ENCODE measurements at places on chromosomes 12 and 14.

DNA sequence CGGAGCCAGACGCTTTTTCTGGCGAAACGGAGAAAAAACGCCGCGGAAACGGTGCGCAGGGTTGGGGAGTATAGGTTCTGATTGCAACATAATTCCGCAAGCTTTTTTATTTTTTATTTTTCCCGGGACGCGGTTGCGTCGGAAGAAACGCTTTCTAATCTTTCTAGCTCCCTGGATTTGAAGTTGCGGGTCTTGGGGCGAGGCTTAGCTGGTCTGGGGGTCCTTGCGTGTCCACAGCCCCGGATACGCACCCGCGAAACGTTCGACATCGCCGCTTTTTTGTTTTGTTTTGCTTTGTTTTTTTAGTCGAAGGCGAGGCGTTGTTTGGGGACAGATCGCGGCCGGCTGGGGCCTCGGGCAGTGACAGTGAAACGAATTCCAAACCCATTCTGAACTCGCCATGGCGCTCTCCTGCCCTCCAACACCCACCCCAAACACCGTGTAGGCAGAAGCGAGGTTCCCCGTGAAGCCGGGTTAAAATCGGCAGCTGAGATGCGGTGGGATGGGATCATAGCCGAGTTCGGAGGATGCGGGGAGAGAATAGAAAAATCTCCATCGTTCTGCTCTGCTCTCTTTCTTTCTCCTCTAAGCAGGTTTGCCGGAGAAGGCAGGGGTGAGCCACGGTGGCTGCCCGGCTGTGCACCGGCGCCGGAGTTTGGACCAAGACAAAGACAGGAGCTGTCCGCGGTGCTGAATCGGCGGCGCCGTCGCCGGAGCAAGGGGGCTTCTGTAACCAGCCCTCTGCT lies 8.1 kb upstream of the LHX5 start:
- peak; percentile 90 for DNase-seq

GRCh38 chr12:7146906-7147305 lies 16.7 kb downstream of the CLSTN3 start:
- DNase-seq, result no peak

GRCh38 chr12:92444763-92445162 lies 258.0 kb upstream of the PLEKHG7 start:
- no peak for DNase-seq

- DNase-seq, result no peak
Measured at GRCh38 chr12:2084553-2085296, 31.9 kb downstream of the CACNA1C start.

GRCh38 chr12:117695956-117696355 lies 272.8 kb downstream of the KSR2 start:
- DNase-seq, result no peak

DNA sequence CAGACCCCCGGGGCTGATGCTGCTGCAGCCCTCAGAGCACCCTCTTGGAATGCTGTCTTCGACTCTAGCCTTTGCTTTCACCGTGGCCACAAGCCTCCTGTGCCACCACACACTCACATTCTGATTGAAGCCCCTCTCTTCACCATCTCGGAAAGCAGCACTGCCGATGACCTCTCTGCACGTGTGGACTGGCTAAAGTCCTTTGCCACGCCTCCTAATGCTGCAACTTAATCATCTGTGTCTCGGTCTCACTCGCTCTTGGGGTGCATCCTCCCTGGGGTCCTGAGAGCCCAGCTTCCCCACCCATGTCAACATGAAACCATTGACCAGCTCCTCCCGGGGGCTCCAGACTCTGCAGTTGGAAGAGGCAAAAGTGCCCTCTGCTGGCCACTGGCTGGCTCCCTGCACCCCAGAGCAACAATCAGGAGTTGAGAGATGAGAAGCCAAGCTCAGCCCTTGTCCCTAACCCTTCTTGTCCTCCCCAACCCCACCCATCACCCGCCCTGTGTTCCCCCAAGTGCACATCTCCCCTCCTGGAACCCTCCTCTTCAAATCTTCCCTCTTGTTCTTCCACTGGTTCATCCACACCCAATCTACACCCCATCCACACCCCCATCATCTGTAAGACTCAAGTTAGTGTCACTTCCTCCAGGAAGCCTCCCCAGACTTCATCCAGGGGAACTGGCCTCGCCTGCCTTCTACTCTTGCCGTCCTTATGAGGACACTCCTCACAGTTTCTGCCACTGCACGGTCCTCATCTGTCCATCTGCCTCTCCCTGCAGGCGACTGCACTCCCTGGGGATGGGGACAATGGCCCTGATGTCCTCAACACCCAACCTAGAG lies 23.6 kb upstream of the FAM181A start:
- no peak for DNase-seq

GRCh38 chr12:52346593-52346992 lies 20.7 kb downstream of the KRT85 start:
- peak; percentile 7 for DNase-seq

GRCh38 chr12:75432924-75433323 lies 42.0 kb downstream of the GLIPR1L2 start:
- DNase-seq, result no peak

GRCh38 chr12:39442831-39443080 lies 164 bp downstream of the KIF21A start:
- DNase-seq, result no peak

DNA sequence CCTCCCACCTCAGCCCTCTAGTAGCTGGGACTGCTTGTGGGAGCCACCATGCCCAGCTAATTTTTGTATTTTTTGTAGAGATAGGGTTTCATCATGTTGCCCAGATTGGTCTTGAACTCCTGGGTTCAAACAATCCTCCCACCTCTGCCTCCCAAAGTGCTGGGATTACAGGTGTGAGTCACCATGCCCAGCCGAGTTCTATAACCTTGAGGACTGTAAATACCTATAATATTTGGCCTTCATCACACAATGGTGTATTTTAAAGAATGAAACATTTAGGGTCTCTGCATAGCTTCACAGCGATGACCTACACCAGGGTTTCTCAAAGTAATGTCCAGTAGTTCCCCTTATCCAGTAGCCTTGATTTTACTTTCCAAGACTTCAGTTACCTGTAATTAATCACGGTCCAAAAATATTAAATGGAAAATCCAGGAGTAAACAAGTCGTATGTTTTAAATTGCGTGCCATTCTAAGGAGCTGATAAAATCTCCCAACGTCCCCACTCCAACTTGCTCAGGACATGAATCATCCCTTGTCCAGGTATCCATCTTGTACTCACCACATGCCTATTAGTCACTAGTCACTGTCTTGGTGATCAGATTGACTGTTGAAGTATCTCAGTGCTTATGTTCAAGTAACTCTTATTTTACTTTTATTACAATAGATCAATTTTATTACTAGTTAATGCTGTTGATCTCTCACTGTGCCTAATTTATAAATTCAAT lies 368.2 kb downstream of the BTG1 start:
- DNase-seq, result no peak

GRCh38 chr14:88209273-88209672 lies 113.8 kb downstream of the KCNK10 start:
- DNase-seq, result no peak

Measured in mesothelial cell of epicardium (in vitro differentiated cells).